ENCODE measurements at places on chromosomes 16 and 17. TPM values are rescaled to one million over a fixed set of nuclear protein-coding genes. Genes with fewer than 3 reads are reported as not detected.

The PRSS36 gene
- total RNA-seq: 0.26 TPM

The P4HB gene
- 746 TPM for total RNA-seq

The ABCA10 gene
- 0.60 TPM for total RNA-seq

The KRTAP9-8 gene
- not detected for total RNA-seq

The ITGB3 gene
- 357 TPM for total RNA-seq

The BCAS3 gene
- 21.7 TPM for total RNA-seq

The OXLD1 gene
- 26.8 TPM for total RNA-seq

The GPRC5C gene
- 14.3 TPM for total RNA-seq

The SGSM2 gene
- total RNA-seq: 31.7 TPM

The KCNJ18 gene
- total RNA-seq: not detected

The UBN1 gene
- total RNA-seq: 17.7 TPM

The JUP gene
- total RNA-seq: 328 TPM

The C17orf67 gene
- total RNA-seq: 6.0 TPM

The CIBAR2 gene
- not detected for total RNA-seq

The SPIRE2 gene
- 2.1 TPM for total RNA-seq

The OR4D1 gene
- not detected for total RNA-seq

The PNMT gene
- 1.2 TPM for total RNA-seq

The SULT1A4 gene
- 14.3 TPM for total RNA-seq
